Panc1 (cell line): ENCODE measurements at places on chromosomes 6 and 20.

GRCh38 chr6:83413068-83413467, 17.8 kb downstream of the ME1 start:
- DNase-seq: no peak

- no peak for DNase-seq
These were observed 99.8 kb downstream of the TAF4 start for GRCh38 chr20:61965606-61966491.

GRCh38 chr6:116536216-116536621, 9.3 kb downstream of the TRAPPC3L start:
- peak; percentile 58 for DNase-seq

DNA sequence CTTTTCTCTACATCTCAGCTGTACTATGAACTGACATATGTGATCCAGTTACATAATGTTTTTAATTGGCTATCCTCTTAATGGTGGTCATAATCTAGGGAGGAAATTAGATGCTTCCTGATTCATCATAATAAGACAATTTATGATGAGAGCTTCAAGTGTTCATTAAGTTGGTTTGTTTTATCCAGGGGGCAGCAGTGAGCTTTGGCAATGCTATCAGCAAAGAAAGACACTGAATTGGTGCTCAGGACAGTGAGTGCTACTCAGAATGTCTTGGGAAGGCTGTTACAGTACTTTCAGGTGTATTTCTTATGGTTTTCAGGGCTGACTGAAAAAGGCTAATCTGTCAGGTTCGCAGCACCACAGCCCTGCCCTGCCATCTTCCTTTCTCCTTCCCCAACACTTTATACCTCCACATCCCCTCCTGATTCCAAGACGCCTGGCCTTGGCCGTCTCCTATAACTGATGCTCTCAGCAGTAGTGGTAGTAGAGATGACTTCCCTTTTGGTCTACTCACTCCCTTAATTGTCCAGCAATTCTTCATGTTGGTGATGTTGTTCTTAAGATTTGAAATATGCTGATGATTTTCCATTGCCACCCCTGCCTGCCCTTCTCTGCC, 67.0 kb upstream of the TNFAIP3 start:
- no peak for DNase-seq

DNA sequence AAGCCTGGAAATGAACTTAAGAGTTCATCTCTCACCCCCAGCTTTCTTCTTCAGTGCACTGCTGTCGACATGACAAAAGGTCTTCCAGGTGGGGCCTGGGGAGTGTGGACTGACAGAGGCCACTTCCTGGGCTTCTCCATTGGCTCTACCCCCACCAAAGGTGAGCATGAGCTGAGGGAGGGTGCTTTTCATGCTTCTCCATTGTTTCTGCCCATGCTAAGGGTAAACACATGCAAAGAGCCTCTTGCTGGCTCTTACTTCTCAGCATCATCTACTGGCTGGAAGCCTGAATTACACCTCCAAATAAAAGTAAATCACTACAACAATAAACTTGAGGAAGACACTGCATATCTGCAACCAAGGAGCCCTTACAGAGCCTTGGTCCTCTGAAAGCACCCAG, 227.2 kb downstream of the EPM2A start:
- no peak for DNase-seq
